ENCODE measurements at places on chromosomes 16 and 17.

DNA sequence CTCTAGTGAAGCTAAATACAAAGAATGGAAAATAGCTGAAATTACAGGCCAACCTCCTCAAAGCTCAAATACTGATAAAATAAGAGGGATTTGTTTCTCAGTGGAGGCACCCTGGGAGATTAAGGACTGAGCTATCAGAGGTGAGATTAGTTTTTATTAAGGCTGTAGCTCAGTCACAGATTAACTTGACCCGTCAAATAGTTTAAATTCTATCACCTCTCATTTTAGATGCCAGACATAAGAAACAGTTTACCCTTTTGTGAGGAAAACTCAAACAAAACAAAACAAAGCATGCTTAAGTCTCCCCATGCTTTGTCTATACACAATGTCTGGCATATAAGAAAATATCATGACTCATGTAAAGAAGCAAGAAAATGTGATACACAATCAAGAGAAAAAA is 208.3 kb upstream of the PMFBP1 start:
- no peak for DNase-seq

- no peak for DNase-seq
Measured at GRCh38 chr17:57257195-57257894, 1.0 kb downstream of the MSI2 start.

DNA sequence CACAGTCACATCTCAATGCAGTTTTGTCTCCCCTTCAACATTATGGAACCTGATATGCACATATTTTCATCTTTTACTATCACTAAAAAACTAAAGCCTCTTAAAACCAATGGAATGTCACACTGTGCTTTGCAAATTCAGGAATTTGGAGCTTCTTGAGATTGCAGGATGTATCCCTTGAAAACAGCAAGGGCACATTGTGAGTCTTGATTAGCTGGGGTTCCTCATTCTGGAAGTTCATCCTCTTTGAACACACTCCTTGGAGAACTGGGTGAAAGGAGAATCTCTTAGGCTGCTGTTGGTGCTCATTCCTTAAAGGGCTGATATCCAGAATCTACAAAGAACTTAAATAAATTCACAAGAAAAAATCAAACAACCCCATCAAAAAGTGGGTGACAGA is 21.1 kb upstream of the MYOCD start:
- DNase-seq = no peak

- no peak for DNase-seq
Measured at GRCh38 chr17:63191610-63192009, 225.6 kb downstream of the TANC2 start.

GRCh38 chr16:65122724-65123395 is 997 bp upstream of the CDH11 start:
- no peak for DNase-seq

GRCh38 chr17:78706271-78706915 is 75.7 kb downstream of the CYTH1 start:
- DNase-seq = no peak

DNA sequence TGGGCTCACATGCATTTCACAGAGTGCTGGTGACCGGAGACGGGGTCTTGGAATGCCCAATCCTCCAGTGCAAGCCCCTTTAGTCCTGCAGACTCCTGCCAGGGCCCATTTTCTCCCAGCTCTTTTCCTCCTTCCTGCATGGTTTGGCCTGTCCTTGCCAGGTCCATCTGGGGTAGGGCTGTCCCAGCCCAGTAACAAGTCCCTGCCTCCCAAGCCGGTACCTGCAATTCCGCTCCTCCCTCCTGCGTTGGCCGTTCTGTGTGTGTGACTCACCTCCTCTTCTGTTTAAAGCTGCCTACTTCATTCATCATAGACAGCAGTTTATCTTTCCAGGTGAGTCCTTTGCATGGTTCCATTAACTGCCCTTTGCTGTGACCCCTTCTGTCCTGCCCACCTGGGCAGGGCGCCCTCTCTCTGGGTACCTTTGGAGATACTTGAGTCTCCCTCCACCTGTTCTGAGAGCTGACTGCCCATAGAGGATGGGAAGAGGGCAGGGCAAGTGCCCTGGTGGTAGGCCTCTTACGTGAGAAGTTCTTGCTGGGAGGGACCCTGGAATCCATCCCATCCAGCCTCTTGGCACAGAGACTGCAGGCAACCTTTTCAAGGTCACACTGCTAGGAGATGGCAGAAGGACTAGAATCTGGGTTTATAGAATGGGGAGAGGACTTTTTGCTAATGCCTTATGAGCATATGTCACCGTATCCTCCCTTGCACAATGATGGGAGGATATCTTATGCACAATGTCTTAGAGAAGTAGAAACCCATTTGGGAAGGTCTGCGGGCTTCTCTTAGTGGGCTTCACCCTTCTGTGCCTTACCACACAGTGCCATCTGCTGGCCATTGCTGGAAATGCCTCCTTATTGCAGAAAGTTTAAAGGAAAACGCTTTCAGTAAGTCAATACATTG is 29.7 kb upstream of the LGALS9 start:
- DNase-seq = peak; percentile 100

DNA sequence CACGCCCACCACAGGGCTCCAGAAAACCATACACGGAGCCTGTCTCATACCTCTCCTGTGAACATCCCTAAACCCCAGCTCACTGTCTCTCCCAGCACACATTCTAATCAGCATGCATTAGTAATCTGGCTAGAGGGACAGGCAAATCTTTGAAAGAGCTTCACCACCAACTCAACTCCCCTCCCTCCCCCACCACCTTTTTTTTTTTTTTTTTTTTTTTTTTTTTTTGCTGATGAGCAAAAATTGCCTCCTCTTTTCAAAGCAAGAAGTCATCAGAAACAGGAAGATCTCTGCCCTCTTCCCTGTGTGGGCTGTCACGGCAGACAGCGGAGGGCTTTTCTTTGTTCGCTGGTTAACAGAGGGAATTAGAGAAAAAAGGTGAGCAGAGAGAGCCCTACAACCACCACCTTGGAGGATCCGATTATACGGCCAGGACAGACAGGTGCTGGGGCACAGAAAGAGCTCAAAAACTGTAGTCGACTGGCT is 19.9 kb downstream of the GAS7 start:
- DNase-seq = no peak

DNA sequence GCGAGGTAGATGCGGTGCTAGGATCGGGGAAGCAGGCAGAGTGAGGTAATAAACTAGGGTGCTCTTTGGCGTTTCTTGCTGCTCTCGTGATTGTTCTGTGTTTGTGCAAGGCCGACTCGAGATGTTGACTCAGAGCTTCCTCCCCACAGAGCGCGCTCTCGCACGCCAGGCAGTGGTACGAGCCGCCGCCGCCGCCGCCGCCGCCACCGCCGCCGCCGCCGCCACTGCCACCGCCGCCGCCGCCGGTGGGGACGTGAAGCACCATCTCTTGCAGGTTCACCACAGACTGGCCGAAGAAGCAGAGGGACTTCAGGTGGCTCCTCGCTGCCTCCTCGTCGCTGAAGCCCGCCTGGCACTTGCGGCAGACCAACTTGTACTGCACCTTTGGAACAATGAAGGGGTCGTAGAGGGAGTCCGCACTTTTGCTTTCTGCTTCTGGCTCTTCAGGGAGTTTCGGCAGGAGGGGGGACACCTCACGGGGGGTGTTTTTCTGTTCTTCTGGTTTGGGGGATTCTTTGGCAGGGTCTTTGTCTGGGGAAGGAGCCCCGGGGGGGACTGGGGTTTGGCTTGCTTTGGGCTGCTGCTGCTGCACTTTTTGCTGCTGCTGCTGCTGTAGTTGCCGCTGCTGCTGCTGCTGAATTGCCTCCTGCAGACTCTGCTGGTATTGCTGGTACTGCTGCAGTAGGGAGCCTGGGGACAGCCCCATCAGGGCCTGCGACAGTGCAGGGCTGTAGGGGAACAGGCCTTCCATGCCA is 260.2 kb downstream of the ZFHX3 start:
- peak; percentile 70 for DNase-seq

GRCh38 chr16:56974549-56975300 is 13.0 kb downstream of the CETP start:
- DNase-seq = no peak

DNA sequence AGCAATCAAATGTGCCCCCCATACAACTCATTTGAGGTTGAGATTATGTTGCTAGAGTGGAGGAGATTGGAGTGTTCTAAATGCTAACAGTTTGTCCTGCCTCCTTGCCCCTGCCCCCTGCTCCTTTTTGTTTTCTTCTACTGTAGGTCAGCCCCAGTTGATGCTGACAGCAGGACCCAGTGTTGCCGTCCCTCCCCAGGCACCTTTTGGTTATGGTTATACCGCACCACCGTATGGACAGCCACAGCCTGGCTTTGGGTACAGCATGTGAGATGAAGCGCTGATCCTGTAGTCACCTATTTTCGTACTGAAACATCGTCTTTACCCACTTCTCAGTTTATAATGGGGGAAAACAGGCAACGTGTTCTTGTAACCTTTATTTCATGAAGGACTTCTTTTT is 13.6 kb downstream of the PTRH2 start:
- DNase-seq = no peak

DNA sequence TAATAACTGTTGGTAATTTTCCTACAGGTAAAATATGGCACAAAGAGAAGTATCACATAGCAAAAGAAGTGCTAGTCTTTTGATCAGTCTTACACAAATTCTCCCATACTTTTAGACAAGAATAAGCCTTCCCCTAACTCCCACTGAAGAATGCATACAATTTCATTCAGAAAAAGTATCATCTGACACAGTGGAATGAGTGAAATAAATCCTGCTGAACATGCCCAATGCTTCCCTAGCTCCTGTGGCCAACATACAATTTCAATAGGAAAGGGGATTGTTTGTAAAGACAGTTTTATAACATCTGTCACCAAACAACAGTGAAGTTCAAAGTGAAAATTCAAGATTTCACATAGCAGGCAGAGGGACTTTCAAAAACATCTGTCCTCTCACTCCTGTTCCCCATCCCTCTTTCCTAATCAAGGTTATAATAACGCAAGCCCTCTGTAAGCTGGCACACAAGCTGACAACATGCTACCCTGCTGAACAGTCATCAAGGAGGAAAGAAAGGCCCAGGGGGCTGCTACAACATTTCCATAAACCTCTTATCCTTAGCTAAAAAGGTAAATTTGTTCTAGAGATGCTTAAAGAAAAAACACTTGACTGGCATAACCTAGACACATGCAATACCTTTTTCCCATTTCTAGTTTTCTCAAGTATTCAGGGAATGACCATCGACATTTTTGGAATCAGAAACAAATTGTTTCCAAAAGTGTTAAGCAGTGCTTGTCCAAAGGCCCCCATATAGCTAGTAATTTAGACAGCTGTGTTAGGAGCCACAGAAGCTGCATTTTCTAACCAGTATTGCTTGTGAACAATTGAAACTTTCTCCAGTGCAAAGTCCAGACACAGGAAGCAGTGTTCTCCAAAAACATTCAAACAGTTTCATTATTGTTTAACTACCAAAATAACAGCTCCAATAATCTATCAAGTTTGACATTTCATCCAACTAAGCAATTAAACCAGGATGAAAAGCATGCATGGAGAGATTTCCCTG is 11.5 kb upstream of the RFFL start:
- no peak for DNase-seq

- no peak for DNase-seq
Measured at GRCh38 chr17:82029990-82030469, 1.4 kb upstream of the RAC3 start.

GRCh38 chr17:81132770-81133723 is 32.3 kb upstream of the PVALEF start:
- DNase-seq = no peak

- no peak for DNase-seq
Measured at GRCh38 chr16:2095315-2095853, 40.3 kb downstream of the PKD1 start.

DNA sequence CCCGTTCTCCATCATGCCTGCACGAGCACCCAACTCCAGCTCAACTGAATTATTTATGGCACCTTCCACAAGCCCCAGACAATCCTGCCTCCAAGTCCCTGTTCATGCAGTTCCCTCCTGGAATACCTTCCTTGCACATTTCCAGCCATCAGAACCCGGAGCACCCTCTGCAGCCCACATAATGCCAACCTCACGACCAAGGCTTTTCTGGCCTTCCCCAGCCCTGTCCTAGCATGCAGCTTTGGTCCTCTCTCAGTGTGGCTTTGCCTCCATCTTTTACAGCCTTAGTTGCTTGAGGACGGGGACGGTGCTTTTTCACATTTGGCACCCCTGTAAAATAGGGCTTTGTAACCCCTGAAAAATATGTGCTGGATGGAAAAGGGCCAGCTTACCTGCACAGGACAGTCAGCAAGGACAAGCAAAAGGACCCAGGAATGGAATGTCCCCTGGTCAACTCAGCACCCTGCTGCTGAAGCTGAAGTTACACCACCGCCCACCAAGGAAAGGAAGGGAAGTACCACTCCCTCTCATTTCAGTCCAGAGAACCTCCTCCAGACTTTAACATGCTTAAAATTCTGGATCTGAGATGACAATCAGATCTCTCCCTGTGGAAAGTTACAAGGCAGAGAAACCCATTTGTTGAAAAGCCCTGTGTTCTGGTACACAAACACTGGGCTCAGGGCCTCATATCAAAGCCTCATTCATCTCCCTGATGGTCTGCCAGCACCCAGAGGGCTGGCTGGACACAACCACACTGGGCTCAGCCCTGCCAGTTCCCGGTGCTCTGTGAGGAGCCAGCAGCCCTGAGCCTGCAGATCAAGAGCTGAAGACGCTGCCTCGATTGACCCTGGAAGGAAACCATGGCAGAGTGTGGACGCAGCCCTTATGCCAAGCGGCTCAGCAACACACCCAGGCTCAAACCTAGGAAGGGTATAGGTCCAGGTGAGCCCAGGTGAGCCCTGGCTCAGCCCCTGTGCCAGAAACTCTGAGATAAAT is 2.9 kb downstream of the SLC39A11 start:
- DNase-seq = no peak

DNA sequence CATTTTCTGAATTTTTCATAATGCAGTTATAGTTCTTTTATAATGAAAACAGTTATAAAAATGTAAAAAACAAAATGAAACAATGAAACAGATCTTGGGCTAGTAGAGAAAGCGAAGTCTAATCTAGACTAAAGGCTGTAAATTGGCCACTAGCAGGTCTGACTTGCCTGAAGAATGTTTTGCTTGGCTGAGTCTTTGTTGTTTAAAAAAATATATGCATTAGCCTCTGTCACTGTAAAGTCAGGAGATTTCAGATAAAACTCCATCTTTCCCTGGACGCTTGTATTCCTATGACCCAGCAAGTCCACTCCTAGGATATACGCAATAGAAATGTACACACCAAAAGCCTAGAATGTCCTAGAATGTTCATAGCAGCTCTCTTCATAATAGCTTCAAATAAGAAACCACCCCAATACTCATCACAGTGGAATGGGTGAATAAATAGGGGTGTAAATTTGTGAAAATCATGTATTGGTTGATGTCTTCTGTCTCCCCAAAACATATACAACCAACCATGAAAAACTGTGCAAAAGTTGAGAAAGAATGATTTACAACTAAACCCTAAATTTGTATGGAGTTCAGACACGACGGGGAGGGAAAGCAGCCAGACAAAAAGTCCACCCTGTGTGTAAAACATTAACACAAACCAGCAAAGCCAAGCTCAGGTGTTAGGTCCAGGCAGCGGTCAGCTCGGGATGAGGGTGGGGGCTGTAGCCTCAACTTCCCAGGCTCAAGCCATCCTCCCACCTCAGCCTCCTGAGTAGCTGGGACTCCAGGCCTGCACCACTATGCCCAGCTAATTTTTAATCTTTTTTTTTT is 37.7 kb upstream of the MEAK7 start:
- DNase-seq = no peak

- no peak for DNase-seq
Measured at GRCh38 chr16:49634235-49635008, 221.5 kb downstream of the ZNF423 start.

Data from omental fat pad (tissue), 4 donors.